ENCODE measurements at places on chromosomes 12 and 14.

- no peak for DNase-seq
These were observed 10.7 kb upstream of the IKZF4 start for GRCh38 chr12:56010111-56010570.

GRCh38 chr12:58443981-58444371 lies 476.3 kb downstream of the LRIG3 start:
- DNase-seq: no peak

DNA sequence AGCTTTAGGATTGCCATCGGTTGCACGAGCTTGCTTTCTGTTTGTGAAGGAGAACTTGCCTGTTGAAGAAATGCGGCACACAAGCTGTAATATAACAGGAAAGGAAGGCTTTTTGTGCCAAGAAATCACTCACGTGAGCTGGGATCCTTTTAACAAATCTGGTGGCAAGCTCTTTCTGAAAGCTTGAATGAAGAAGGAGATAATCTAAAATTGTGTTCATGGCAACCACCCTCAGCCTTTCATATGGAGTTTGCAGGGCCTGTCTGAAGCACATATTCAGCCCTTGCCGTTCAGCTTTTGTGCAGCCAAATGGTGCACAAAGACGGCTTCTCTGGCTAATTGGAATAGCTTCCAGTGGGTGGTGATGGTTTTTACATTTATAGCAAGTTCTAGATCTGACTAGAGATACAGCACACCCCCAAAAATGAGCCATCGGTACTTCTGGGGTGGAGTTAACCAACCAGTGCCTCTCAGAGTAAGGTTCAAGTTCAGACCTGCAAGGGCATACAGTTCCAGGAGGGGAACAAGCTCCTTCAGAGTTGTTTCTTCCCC lies 107.4 kb downstream of the AEBP2 start:
- no peak for DNase-seq

DNA sequence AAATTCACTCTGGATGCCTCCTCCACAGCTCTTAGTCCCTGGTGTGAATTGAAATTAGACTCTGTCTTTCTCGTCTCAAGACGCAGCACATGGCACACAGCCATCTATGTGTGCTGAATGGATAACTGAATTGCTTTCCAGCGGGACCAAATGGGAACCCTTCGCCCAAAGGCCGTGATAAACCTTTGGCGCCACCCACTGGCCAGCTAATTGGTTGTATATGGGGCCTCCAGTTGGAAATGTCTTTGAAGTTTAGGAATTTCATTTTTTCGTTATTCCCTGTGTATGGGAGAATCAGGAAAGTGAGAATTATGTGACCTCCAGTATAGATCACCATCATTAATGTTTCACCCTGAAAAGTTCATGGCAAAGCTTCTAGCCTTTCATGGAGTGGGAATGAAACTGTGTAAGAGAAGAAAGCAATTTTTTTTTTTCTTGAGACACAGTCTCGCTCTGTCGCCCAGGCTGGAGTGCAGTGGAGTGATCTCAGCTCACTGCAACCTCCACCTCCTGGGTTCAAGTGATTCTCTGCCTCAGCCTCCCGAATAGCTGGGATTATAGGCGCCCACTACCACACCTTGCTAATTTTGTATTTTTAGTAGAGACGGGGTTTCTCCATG lies 9.8 kb upstream of the HSP90AA1 start:
- DNase-seq: peak; percentile 86

- peak; percentile 8 for DNase-seq
These were observed 139.5 kb upstream of the AEBP2 start for GRCh38 chr12:19299765-19300164.

GRCh38 chr12:92675092-92675865 lies 27.5 kb upstream of the PLEKHG7 start:
- no peak for DNase-seq
